EH (cell line): ENCODE measurements at places on chromosomes 2 and 18.

GRCh38 chr2:55985406-55985805 is 61.8 kb upstream of the EFEMP1 start:
- no peak for DNase-seq

DNA sequence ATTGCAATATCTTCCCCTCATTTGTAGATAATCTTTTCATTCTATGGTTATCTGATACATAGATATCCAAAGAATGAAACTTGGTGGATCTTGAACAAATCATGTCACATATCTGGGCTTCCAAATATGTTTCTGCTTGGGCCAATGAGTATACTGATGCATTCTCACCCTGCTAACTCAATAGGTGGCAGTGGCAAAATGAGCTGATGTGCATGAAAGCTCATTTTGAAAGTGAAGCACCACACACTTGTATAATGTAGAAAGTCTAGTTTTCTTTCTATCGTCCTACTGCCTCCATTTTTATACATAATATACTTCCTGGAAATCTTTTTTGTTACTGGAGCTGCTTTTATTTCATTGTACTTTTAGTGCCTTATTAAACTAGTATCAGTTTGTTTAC is 208.2 kb downstream of the PRKCE start:
- DNase-seq: no peak

DNA sequence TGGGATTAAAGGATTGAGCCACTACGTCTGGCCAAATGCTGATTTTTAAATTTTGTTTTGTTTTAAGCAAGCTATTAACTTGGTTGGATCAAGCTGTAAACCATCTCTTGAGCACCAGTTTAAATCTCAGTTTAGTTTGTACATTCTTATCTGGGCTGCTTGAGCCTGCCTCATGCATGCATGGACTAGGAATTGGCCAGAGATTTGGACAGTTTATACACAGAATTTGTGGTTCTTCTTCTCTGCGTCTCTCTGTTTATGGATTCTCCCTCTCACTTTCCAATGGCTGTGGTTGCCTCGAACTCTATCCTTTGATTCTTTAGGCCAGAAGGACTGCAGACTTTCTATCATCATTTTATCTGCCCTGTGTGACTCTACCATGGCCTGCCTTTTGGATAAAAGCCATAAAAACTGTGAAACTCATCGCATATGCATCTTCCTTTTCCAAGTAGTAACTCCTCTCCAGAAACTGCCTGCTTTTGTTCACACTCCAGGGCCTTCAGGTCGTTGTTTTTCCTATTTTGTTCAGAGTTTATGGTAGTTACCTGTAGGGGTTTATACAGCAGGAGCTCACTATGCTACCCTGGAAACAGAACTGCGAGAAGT is 32.5 kb upstream of the PLB1 start:
- DNase-seq: peak; percentile 21

DNA sequence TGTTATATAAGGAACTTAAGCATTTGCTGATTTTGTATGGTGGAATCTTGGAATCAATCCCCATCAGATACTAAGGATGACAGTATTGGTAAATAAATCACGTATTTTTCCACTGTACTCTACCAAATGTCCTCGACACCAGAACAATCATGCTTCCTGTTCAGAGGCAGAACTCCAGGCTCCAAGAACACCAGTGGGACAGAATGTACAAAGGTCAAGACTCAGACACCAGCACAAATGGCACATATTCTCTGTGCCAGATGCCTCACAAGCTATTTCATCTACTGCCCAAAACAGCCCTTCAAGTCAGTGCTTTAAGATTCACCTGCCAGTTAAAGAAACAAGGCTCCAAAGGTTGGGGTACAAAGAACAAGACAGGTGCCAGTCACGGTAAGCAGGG is 420.5 kb downstream of the STK39 start:
- no peak for DNase-seq

DNA sequence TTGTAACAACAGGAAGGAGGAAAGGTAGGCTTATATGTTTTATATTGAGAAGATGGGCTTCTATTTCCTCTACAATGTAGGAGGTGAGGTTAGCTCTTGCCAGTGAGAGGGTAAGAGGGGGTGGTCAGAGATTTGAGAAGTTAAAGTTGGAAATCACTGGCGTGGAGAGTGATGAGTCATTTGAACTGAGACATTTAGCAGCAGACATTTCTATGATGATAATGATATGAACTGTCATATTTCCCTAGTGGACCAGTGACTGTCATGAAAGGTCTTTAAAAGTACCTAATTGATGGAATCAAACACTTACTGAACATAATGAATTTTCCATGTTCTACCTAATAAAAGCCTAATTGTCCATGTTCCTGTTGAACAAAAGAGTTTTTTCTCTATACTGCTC is 126.1 kb downstream of the FAM161A start:
- DNase-seq: peak; percentile 7

- DNase-seq: peak; percentile 29
Observed at GRCh38 chr18:9354256-9354655, 19.7 kb downstream of the TWSG1 start.
